GM23248 (cell line): ENCODE measurements at places on chromosomes 11 and 22.

DNA sequence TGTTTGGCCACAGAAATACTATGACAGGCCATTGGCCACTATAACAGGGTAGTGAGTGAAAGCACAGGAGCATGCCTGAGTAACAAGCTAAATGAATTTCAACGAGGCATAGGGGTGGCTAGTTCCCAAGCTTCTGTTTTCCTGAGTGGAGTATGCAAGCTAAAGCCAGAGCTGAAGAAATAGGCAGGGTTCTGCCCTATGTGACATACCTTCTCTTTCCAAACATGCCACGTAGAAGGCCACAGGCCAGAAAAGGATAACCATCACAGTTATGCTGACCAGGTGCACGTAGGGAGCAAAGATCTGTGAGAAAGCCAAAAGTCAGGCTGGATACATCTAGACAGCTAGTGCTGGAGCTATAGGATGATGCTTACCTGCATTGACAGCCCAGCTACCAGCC, 30.6 kb downstream of the GDPD4 start:
- H3K36me3 ChIP-seq = no peaks in the 10 kb centered on the region
- no peak overlapping the region for H3K4me3 ChIP-seq
- no peak for DNase-seq
- peaks cover 23% of the 10 kb centered on the region for H3K4me1 ChIP-seq
- H3K27ac ChIP-seq = no peak overlapping the region
- no peaks in the 10 kb centered on the region for H3K27me3 ChIP-seq

DNA sequence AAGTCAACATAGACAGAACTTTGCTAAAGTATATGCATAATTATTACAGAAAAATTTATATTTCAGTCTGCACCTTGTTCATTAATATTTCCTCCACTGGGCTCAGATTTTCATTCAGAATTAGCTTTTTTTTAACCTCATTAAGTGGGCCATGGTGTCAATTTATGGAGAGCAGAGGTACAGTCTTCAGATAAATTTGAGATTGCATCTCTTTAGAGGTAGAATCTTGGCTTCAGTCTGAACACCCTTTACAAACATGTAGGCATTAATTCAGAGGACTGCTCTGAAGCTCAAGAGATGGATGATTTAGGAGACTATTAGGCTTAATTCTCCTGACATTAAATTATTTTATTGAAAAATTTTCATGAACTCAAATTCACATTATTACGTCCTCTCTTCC, 3.4 kb upstream of the HBB start:
- no peak overlapping the region for H3K27ac ChIP-seq
- no peaks in the 10 kb centered on the region for H3K27me3 ChIP-seq
- H3K4me3 ChIP-seq = no peak overlapping the region
- no peak for DNase-seq

DNA sequence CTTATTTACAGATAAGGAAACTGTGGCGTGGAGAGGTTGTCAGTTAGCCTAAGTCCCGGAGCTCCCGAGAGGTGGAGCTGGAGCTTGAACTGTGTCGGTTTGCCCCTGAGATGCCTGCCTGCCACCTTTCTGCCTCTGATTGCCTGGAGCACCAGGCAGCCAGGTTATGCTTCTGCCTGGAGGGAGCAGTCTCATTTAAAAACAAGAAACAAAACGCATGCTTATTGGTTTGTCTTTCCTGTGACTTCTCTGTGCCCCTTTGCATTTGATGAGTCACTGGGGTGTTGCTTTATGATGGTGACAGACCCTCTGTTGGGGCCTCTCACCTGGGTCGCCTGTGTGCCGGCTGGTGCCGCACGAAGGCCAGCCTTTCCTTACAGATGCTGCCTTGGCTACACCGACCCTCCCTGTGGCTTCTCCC, 12.2 kb downstream of the AP2A2 start:
- peaks cover 17% of the 10 kb centered on the region for H3K4me1 ChIP-seq
- no peaks in the 10 kb centered on the region for H3K27me3 ChIP-seq
- H3K4me3 ChIP-seq = no peak overlapping the region
- no peak overlapping the region for H3K27ac ChIP-seq
- DNase-seq = no peak

DNA sequence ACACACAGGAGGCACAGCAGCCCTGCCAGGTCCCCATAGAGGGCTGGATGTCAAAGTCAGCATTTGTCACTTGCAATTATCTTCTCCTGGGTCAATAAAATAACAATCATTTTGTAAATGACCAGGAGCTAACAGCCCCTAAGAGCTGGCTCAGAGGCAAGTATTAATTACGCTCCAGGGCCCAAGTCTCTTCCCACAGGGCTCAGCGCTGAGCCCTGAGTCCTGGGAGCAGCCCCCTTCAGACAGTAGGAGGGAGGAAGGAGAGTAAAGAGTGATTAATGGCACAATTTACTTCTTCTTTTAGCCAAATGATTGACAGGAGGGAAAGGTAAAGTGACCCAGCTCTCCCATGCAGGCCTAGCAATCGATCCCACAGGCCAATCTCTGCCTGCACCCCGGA, 99.0 kb upstream of the DRD2 start:
- no peak for DNase-seq
- H3K27me3 ChIP-seq = peaks cover 13% of the 10 kb centered on the region
- H3K36me3 ChIP-seq = no peaks in the 10 kb centered on the region
- H3K4me1 ChIP-seq = no peaks in the 10 kb centered on the region
- no peak overlapping the region for H3K4me3 ChIP-seq
- H3K27ac ChIP-seq = no peak overlapping the region

GRCh38 chr11:16012125-16012751, 344.1 kb downstream of the SOX6 start:
- H3K27ac ChIP-seq = no peak overlapping the region
- H3K27me3 ChIP-seq = peaks cover 77% of the 10 kb centered on the region
- no peaks in the 10 kb centered on the region for H3K36me3 ChIP-seq
- no peaks in the 10 kb centered on the region for H3K4me1 ChIP-seq
- DNase-seq = no peak

DNA sequence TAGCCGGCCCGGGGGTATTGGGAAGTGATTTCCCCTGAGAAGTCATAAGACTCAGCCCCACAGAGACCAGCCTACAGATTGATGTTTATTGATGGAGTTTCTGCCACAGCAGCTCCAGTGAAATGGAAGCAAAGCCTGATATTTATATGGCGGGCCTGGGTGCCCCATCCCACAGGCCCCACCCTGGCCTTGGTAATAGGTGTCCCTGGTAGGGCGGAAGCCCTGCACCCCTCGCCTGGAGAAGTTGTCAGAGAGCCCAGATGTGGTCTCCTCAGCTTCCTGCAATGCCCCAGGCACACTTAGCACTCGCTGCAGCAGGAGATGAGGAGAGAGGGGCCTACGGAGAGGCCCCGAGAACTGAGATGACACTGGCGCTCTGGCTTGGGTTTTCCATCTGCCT, 107.4 kb downstream of the MORC2 start:
- DNase-seq = no peak
- H3K27ac ChIP-seq = no peak overlapping the region
- no peaks in the 10 kb centered on the region for H3K36me3 ChIP-seq
- H3K4me1 ChIP-seq = no peaks in the 10 kb centered on the region
- H3K4me3 ChIP-seq = no peak overlapping the region

GRCh38 chr11:122334546-122335339, 218.7 kb upstream of the BLID start:
- no peaks in the 10 kb centered on the region for H3K36me3 ChIP-seq
- no peak overlapping the region for H3K4me3 ChIP-seq
- DNase-seq = no peak
- H3K27ac ChIP-seq = no peak overlapping the region
- peaks cover 20% of the 10 kb centered on the region for H3K4me1 ChIP-seq
- no peaks in the 10 kb centered on the region for H3K27me3 ChIP-seq

- H3K4me3 ChIP-seq = peak overlapping the region; percentile 97
- H3K27me3 ChIP-seq = no peaks in the 10 kb centered on the region
These were observed 1.4 kb downstream of the PCSK7 start for GRCh38 chr11:117230286-117230961.

DNA sequence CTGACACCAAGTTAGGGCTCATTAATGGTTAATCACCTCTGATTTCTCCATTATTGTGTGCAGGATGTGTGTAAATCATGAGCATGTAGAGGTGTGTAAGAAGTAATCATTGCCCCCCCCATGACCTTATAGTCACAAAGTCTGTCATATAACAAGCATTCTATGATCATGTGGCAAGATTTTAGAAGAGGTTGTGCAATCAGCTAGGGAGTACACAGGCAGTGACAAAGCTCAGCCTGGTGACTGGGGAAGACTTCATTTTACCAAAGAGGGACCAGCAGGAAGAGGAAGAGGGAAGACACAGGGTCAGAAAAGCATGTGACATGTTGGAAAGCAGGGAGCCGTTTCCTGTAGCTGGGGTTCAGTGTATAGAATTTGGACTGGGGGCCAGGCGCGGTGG, 176.5 kb upstream of the LARGE1 start:
- H3K27ac ChIP-seq = no peak overlapping the region
- no peaks in the 10 kb centered on the region for H3K27me3 ChIP-seq
- H3K36me3 ChIP-seq = no peaks in the 10 kb centered on the region
- no peaks in the 10 kb centered on the region for H3K4me1 ChIP-seq
- DNase-seq = no peak

DNA sequence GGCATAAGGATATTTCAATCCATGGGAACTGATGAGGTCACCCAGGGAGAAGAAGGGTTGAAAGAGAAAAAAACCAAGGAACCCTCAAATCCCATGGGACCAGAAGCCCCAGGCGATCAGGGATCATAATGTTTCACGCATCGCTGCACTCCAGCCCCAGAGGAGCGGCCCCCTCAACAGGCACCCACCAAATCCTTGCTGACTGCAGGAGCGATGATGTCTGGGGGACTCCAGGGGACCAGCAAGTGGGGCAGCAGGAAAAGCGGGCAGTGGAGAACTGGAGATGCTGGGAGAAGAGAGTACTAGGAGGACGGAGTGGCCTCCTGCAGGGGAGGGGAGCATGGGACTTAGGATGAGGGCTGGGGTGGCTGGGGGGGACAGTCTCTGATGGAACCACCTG, 47.7 kb upstream of the LINC01488 start:
- H3K4me1 ChIP-seq = no peaks in the 10 kb centered on the region
- H3K27ac ChIP-seq = no peak overlapping the region
- H3K27me3 ChIP-seq = no peaks in the 10 kb centered on the region

DNA sequence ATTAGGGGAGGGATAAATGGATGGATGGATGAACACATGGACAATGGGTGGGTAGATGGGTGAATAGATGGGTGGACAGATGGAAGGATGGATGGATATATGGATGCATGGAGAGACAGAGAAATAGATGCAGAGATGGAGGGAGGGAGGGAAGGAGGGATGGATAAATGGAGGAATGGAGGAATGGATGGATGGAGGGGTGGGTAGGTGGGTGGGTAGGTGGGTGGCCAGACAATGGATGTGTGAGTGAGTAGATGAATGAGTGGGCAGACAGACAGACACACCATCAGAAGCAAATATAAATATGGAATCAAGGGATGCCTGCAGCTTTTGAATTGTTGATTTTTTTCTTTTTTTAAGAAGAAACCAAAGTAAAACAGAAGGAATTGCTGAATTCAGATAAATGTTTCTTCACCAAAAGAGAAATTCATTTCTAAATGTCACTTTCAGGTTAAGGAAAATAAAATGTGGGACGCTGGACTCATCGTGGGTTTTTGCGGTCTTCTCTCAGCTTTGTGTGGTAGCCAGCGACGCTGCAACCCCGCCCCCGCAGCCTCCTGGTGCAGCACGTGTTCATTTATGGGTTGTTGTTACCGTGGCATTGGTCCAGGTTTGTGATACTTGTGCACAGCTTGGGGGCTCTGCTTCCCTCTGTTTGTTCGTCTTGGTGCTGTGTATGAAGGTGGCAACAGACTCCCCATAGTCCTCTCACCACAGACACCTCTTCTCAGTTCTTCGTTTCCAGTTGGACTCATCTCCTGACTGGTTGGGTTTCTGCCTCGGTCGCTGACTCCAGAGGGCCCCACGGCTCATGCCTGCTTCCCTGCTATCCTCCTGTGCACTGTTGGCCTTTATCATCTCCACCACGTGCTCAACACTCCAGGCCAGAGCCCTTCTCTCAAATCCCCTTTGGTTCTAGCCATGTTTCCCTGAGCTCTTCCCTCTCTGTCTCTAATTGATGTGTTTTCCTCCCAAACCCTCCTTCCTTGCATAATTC, 76.4 kb downstream of the CDKN1C start:
- no peak for DNase-seq
- H3K36me3 ChIP-seq = no peaks in the 10 kb centered on the region
- no peaks in the 10 kb centered on the region for H3K4me1 ChIP-seq
- no peak overlapping the region for H3K4me3 ChIP-seq
- peaks cover 44% of the 10 kb centered on the region for H3K27me3 ChIP-seq

- H3K4me3 ChIP-seq = no peak overlapping the region
- H3K27me3 ChIP-seq = peaks cover 23% of the 10 kb centered on the region
- H3K36me3 ChIP-seq = no peaks in the 10 kb centered on the region
- H3K4me1 ChIP-seq = no peaks in the 10 kb centered on the region
These were observed 19.8 kb upstream of the PRAME start for GRCh38 chr22:22578702-22579424.

- no peaks in the 10 kb centered on the region for H3K4me1 ChIP-seq
- H3K36me3 ChIP-seq = no peaks in the 10 kb centered on the region
- H3K27me3 ChIP-seq = no peaks in the 10 kb centered on the region
These were observed 5.1 kb upstream of the TRMU start for GRCh38 chr22:46330426-46330825.

DNA sequence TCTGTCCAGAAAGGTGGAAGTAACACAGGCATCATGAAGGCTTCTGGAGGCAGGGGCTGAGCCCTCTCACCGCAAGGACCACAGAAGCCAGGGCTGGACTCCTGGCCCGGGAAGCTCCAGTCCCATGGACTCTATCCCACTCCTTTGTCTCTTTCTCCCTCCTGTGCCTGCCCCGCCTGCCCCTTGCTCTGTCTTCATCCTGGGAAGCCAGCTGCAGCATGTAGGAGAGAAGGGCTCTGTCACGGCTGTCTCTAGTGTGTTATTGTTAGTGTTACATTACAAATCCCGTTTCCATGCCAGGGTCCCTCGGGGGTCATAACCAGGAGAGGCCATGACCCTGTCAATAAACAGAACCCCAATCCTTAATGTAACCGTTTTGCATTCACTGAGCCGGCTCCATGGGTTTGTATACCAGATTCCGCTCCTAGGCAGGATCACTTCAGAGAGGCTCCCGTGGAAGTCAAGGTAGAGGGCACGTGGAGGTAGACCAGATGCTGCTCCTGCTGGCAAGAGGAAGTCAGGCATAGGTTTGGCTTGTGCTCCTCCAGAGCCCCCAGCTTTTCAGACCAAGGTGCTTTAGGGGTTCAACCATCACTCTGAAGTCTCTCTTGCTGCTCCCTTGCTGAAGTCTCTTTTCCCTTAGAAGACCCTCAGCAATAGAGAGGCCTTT, 293.2 kb downstream of the ETS1 start:
- H3K4me1 ChIP-seq = peaks cover 15% of the 10 kb centered on the region
- no peaks in the 10 kb centered on the region for H3K27me3 ChIP-seq

- DNase-seq = no peak
- H3K27me3 ChIP-seq = 0 out of 2 replicates have a peak, but pooled peaks cover 6% of the 10 kb centered on the region
- no peak overlapping the region for H3K27ac ChIP-seq
- peaks cover 10% of the 10 kb centered on the region for H3K4me1 ChIP-seq
- H3K4me3 ChIP-seq = no peak overlapping the region
- no peaks in the 10 kb centered on the region for H3K36me3 ChIP-seq
These were observed 33.9 kb upstream of the CXCR5 start for GRCh38 chr11:118849825-118850224.

DNA sequence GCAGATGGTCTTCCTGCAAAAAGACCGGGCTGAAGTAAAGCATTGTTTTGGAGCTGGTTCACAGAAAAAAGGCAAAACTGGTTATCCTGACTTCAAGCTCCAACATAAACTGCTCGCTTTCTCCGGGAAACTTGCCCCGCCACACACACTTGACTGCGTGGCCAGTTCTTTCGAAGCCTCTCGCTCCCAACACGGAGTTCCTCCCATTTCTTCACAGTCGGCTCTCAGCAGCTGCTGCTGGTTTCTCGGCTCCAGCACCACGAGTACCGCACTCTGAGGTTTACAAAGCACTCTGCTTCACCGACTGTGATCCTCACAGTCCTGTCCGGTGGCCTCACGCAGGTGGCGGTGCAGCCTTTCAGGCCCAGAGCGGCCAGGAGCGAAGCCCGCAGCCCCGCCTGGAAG, 264 bp downstream of the CHEK1 start:
- peak overlapping the region; percentile 91 for H3K27ac ChIP-seq
- peaks cover 25% of the 10 kb centered on the region for H3K4me1 ChIP-seq
- peaks cover 4% of the 10 kb centered on the region; the same call in 1 of the 2 replicates for H3K36me3 ChIP-seq
